ENCODE measurements at places on chromosomes 2 and 18.

DNA sequence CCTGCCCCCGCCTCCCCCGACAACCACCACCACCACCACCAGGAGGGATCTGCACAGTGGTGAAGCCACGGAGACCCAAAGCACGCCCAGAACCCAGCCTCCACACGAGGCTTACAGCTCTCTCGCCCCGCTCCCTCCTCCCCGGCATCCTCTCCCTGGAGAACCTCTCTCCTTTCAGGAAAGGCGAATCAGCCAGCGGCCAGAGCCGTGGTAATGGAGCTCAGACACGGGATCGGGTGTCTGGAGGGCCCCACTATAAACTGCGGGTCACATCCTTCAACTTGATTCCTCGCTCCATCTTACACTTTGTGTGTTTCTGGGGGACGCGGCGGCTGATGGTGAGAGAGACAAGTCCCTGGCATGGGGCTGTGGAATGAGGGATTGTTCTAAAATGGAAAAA is 271.5 kb upstream of the SIX2 start:
- no peak for DNase-seq

DNA sequence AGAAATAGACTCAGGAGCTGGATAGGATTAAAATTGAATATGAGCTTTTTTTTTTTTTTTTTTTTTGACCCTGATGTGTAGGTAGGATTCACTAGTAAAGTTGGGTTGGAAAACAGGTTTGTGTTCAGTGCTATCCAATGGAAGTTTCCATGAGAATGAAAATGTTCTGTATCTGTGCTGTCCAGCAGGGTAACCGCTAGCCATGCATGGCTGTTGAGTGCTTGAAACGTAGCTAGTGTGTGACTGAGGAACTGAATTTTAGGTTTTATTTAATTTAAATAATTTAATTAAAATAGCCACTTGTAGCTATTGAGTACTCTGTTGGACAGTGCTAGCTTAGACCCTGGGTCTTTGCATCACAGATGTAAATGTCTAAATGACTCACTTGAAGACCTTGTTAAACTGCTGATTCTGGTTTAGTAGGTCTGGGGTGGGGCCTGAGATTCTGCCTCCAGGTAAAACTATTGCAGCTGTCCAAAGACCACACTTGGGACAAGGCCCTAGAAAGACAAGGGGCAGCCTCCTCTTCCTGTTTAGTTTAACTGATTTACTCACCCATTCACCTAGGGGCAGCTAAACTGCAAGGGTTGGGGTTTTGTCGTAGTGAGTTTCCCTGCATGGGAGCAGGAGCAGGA is 84.7 kb upstream of the STON1 start:
- no peak for DNase-seq

DNA sequence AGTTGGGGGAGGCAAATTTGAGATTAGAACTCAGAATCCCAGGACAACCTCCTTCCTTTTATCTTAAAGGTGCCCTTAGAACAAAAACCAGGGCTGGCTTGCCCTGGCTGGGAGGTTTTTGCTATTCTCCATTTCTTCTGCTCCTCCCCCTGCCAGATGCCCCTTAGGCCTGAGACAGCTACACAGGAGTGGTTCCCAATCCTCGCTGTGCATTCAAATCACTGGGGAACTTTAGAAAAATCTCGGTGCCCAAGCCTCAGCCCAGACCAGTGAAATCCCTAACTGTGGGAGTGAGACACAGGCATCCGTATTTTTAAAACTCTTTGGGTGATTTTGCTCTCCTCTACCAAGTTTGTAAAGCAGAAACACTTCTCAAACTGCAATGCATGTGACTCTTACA is 38.8 kb downstream of the LBH start:
- no peak for DNase-seq

GRCh38 chr2:151983221-151983620 is 115.6 kb downstream of the CACNB4 start:
- DNase-seq = no peak

- DNase-seq = no peak
Measured at GRCh38 chr18:37289423-37289822, 276.2 kb downstream of the CELF4 start.

DNA sequence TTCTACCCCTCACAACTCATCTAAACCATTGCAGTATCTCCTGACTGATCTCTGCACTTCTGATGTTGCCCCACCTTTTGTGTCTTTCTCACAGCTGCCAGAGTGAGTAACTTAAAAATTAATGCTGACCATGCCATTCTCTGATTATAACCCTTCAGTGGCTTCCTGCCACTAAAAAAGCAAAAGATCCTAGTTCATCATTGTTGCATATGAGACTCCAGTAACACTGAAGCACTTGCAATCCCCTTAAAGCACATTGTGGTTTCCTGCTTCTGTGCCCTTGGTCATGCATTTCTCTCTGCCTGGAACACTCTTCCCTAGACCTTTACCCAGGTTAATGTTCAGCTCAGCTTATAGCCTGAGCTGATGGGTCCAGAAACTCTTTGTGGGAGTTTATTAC is 95.1 kb upstream of the WDSUB1 start:
- no peak for DNase-seq

DNA sequence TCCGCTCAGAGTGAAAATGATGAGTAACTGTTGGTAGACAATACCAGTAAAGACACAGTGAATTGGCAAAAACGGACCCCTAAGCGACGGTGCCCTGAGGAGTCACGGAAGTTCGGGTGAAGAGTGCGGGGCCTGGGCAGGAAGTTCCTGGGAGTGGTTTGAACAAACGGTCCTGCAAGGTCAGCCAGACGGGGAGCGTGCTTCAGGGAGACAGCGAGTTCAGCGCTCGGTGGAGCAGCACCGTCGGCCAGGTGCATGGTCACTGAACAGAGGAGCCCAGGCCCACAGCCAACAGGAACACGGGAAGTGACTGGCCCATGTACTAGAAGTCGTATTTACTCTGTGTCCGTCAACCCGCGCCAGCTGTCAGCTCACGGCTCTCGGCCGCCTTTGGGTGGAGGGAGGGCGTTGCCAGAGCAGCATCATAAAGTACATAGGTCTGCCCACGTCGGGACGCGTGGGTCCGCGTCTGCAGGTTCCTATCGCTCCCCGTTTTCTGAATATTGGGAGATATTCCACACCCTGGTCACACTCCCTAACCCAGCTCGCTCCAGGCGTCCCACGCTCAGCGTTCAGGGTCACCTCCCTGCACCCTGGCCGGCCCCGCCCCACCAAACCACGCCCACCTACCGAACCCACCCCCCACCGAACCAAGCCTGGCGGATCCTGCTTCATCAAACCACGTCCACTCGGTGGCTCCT is 75.6 kb upstream of the UXS1 start:
- peak; percentile 87 for DNase-seq

DNA sequence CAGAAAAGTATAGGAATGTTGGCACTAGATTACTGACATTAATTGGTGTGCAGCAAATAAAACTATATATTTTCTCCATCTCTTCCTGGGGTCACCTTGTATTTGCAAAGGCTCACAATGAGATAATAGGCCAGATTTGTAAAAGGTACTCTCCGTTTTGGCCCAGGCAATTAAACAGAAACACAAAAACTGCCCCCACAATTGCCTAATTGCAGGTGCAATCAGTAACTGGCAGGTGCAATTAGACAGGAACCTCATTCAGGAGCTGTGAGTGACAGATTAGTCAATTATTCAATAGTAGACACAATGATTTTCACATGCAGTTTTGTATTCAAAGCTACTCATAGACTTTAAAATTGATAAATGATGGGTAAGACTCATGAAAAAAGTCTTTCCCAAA is 451.4 kb upstream of the ID2 start:
- DNase-seq = no peak

GRCh38 chr2:109054865-109055264 is 65.8 kb upstream of the EDAR start:
- DNase-seq = no peak

- DNase-seq = no peak
Measured at GRCh38 chr18:7604361-7604760, 37.2 kb downstream of the PTPRM start.

DNA sequence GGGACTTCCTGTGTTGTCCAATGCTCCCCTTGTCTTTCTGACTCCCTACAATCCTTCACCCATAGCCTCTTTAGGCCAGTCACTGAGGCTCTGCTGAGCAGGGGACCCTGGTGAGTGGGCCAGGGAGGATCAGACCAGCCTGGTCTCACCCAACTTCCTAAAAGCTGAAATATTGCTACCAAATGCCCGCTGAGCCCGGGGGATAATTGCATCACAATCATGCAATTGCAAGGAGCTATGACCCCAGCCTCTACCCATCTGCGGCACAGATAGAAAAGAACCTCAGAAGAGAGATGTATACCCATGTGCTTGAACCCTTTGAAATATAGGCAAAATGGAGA is 3.7 kb upstream of the SP100 start:
- DNase-seq = no peak

GRCh38 chr18:55261253-55261652 is 302.0 kb upstream of the CCDC68 start:
- DNase-seq = no peak

DNA sequence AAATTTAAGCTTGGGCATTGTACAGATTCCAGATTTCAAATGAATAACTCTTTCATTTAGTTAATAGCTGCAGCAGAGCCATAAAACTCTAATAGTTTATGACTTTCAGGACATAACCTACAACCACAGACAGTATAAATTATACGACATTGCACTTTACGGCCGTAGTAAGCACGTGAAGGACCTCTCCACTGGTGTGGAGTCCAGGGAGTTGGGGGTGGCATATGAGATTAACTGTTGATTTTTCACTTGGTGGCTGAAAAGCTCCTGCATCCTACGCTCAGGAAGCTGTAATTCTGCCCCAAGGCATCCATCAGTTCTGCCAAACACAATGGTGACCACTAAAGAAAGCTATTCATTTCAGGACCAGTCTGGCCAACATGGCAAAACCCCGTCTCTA is 376.2 kb downstream of the SOX11 start:
- DNase-seq = peak; percentile 32

DNA sequence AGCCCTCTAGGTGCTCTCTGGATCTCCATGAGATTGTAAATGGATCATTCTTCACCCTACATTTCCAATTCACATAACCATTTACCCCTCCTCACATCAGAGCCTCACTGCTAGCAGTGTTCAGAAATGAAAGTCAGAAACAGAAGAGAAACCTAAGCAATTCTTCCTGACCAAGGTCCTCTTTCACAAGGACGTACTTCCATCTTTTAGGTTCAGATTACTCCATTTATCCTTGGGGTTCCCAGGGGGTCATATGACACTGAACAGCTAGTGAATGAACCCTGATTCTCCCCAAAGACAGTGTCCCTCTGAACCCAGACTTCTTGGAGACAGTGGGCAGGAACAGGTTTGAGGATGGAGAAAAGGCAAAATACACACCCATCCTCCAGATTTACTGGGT is 12.9 kb upstream of the MARCO start:
- DNase-seq = no peak

DNA sequence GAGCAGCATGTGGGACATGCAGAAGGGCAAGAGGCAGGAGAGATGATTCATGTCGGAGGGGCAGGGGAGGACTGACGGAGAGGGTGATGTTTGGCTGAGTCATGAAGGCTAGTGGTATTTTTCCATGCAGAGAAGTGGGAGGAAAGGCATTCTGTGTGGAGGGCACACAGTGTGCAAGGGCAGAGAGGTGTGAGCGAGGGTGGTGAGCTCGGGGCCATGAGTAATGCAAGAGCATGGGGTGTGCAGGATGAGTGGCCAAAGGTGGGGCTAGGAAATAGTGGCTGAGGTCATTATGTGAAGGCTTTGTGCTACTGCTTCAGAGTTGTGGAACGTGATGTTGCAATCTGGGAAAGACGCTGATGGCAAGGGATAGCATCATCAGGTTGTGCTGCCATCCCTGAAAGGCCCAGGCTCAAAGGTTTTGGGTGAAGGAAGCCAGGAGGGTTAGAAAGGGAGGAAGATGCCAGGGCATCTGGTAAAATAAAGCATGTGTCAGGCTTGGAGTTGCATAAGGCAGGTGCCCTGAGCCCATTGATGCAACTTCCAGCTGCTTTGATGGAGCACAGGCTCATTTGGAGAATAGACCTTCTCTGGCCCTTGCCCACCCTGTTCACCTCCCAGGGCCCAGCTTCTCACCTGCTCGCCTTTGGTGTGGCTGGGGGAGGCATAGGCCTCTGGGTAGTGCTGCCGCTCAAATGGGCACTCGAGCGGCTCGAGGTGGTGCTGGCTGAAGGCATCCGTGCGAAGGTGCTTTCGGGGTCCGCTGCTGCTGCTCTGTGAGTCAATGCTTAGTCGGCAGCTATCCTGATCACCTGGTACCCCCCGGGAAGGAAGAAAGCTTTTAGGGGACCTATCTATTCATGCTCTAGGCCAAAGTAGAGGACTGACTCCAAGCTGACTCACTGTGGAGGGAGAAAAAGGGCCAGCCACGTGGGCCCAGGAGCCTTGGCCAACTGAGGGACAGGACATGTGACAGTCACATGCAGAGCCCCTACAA is 37.5 kb downstream of the PAX8 start:
- no peak for DNase-seq

DNA sequence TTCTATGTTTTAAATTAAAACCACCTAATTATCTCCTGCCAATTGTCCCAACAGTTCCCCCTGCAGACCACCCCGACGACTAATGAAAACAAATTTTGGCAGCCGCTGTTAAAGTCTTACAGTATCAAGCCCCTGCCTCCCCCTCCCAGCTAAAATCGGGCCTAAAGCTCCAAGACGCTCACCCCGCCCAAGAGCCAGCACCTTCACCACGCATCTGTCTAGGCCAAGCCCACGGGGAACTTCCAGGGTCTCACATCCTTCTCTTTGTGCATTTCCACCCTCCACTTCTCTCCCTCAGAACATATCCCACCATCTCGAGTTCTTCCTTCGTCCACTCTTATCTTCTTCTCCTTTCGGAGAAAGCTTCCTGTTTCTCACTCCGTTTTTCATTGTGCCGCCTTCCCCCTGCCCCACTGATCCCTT is 445 bp downstream of the PRPF40A start:
- no peak for DNase-seq

DNA sequence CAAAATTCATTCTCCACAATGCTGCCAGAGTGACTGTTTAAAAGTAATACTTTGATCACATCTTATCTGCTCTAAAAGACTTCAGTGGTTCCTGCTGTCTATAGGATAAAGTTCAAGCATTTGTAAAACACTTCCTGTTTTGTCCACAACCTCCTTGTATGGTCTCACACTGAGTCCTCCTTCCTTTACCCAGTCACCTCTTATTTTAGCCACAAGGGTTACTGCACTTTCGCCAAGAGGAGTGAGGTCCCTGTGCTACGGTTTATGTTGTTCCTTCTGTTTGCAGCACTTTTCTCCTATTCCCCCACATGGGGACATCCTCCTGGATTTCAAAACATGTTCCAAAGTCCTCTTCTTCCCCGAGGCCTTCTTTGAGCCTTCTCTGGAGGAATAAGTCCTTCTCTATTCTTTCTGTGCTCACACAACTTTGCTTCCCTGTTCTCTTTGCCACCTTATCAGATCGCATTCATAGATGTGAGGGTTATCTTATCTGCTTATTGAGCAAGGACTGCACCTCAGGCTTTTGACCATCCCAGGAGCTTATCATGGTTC is 112.2 kb upstream of the NABP1 start:
- no peak for DNase-seq

GRCh38 chr2:98507461-98507860 is 62.8 kb downstream of the INPP4A start:
- no peak for DNase-seq

DNA sequence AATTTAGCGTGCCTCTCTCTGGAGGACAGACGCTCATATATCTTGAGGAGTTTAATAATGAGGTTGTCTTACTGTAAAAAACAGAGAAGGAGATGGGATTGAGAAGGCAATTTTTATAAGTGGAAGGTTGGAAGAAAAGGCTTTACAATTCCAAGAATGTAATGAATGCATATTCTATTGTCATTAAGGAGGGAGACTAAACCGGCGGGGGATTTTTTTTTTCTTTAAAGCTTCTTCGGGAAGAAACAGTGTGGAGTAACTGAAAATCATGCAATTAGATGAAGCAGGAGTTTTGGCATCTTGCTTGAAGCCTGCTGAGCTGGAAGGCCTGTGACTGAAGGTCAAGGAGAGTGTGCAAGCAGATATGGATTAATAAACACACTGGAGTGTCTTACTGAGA is 124.4 kb downstream of the HRH4 start:
- no peak for DNase-seq
